Esophagus squamous epithelium (tissue), 5 donors: ENCODE measurements at places on chromosomes 7 and 10. TPM values are rescaled to one million over a fixed set of nuclear protein-coding genes. Genes with fewer than 3 reads are reported as not detected.

- DNase-seq: no peak
These were observed 42.5 kb upstream of the LCOR start for GRCh38 chr10:96789571-96790108.

GRCh38 chr10:94366382-94366781 lies 3.6 kb upstream of the NOC3L start:
- DNase-seq: no peak

GRCh38 chr10:8758029-8758428 lies 703.5 kb downstream of the GATA3 start:
- no peak for DNase-seq

DNA sequence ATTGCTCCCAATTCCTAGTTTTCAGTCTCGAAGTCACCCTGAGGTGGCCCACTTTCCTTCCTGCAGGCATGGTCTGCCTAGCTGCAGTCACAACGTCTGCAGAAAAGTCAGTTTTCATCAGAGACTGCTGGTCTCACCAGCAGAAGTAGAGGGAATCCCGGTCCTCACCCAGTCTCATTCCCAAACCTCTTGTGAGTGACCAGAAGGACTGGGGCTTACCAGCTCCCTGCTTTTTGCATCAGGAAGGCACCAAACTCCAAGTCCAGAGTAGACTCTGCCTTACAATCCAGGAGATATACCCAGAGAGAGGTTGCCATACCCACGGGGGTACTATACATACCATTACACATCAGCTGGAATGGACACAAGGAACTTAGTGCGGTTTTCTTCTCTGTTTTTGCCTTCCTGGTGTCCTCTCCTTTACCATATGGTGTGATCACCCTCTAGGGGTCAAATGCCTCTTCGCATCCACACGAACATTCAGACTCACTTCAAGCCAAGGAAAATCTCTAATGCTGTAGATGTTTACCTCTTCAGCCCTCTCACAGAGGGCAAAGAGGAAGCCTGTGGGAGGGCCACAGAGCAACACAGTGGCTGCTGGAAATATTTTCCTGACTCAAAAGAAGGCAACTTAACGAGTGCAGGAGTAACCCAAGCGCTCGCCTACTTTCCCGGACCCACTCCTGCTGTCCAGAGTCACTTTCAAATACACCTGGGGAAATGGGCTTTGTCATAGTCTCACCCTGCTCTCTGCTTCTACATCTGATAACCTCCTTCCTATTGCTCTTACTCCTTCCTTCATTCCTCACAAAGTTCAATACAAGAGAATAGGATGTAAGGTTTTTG lies 220.9 kb downstream of the C7orf25 start:
- DNase-seq: no peak

DNA sequence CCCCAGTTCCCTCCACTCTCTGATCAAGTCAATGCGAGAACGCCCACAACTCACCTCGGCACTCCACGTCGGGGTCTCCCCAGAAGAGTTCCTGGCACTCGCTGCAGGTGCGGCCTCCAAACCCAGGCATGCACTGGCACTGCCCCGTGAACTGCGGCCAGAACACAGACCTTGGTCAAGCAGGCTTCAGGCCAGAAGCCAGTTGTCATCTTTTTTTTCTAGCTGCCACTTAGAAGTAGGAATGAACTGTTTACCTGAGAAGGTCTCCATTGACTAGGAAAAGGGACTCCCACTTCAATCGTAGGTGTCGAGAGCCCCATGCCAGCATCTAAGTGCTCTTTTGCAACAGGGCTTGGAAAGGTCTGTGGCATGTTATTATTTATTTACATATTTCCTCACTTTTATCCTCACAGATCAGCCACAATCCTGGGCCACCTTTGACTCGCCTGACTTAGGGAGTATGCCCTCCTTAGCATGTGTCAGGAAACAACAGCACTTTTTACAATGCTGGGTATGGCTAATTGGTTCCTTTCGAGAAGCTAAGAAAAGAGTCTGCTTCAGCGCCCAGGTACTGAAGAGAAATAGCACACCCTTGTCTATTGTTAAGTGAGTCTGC lies 51.7 kb downstream of the LAMB1 start:
- DNase-seq: no peak

DNA sequence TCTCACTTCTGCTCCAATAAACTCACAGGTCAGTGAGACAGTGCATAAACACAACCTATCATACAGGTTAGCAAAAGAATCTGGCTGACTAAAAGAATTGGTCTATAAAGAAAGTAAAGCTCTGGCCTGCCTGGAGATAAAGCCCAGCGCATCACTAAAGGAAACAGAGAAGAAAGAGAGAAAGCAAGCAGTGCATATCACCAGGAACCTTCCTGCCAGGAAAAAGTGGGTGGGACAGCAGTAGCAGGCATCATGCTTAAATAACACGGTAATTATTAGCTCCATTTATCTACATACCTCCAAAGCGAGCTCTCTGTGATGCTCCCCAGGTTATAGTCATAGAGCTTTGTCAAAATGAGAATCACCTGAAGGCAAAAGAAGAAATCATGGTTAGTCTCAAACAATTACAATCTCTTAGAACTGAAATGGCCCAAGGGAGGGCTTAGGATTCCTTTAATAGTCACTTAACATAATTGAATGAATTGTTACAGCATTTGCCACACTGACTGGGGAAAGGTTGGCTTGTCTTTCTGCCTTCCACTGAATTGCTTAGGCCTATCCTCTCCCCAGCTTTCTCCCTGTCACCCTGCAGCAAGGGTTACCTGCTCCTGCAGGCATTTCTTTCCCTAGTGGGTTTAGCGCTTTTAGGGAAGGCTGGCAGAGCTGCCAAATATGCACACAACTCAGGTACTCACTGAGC lies 208.1 kb downstream of the SORCS1 start:
- DNase-seq: no peak

GRCh38 chr10:96259150-96259549 lies 12.2 kb downstream of the BLNK start:
- no peak for DNase-seq

GRCh38 chr10:46096909-46097575 lies 51.0 kb upstream of the MSMB start:
- DNase-seq: no peak

The BAMBI gene
- 5.6 TPM for total RNA-seq

The ITPRID1 gene
- total RNA-seq: not detected

The SOSTDC1 gene
- total RNA-seq: 2.5 TPM

The NRCAM gene
- total RNA-seq: 9.8 TPM
